ENCODE measurements at places on chromosomes 5 and 9.
A peak's percentile ranks its signal among the peaks of the same experiment; 100 is the strongest.

DNA sequence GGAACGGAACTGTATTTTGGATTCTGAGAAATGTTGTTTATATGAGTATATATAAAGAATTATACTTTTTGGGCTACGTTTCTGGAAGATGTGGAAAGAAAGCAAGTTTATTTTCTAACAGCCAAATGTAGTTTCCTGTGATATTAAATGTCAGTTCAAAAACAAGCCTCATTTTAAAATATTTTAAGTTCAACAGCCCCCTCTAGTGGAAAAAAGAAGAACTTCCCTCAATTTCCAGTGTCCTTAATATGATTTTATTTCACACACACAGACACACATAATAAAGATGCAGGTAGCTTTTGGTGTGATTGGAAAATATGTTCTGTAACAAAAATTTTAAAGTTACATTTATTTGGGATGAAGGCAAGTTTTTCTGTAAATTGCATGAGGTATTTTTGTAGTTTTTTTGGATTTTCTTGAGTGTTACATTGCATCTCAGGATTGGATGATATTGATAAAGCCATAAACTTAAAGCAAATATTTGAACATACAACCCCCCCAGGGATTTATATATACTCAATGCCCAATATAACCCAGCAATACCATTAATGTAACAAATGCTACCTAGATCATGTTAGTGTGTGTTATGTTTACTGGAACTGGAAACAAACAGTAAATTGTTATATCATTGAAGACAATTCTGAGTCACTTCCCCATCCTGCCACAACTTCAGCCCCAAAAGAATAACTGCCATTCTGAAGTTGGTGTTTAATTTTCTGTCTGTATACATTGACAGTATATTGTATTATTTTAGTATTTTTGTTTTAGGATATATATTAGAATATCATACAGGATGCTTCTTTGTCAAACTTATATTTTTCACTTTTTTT is 54.0 kb downstream of the CCDC171 start:
- peak; percentile 50 for DNase-seq

GRCh38 chr9:73172901-73173215 is 21.2 kb downstream of the ANXA1 start:
- DNase-seq = peak; percentile 51

DNA sequence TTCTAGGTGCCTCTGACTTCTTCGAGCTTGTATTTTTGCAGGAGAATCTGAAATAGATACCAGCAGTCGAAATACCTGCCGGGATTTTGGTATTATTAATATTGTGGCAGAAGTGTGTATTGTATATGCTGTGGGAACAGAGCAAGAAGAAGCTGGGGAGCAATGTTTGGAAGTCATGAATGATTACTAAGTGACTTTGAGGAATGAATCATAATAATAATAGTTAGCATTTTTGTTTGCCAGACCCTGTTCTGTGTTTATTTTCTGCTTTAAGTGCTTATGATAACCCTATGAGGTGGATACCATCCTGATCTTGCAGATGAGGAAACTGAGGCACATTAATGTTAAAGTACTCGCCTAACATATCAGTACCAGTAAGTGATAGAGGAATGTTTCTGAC is 32.4 kb downstream of the RAB24 start:
- no peak for DNase-seq

DNA sequence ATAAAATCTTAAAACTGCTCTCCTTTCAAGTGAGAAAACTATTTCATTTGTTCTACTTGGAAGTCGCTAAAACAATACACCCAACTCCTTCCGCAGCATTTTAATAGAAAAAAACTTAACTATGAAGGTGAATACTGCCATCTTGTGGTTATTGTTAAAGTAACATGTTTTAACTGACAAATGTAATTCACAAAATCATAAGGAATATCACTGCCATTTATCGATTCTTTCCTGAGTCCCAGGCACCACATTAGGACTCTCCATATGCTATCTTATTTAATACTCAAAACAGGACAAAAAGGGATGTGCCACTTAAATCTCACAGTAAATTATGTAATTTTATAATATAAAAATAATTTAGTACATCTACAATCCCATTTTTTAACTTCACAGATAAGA is 130.5 kb upstream of the ITGA1 start:
- peak; percentile 69 for DNase-seq

- no peak for DNase-seq
Measured at GRCh38 chr9:110543631-110544051, 35.9 kb downstream of the SVEP1 start.

All from hepatocyte (in vitro differentiated cells).